ENCODE measurements at places on chromosomes 4 and X.

DNA sequence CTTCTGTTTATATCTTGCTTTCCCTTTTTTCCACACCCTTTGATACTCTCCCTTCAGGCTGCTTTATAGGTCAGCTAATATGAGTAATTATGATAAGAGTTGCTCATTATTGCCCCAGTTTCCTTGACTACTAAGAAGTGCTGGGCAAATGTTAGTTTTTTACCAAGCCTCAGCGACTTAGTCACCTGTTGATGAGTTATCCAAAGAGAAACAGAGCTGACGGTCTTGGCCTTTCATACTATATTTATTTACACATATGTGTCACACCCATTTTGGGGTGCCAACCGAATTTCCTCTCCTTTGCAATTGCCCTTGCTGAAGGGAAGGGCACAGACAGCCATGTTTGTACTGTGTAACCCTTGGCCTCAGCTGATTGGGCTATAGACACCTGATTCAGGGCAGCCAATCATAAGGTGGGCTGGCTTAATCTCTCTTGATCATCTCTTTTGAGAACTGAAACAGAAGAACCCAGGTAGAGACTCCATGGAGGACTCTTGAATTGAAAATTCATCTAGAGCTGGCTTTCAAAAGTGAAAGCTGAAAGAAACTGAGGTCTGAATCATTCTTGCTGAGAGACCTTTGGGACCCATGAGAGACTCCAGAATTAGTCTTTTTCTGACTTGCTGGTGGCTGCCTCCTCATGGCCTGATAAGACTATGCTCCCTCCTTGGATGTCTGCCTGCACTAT is 111.7 kb upstream of the RPS6KA3 start:
- no peak for DNase-seq

- DNase-seq, result no peak
These were observed 42.8 kb downstream of the HMX1 start for GRCh38 chr4:8828869-8829268.

- DNase-seq, result no peak
These were observed 205.7 kb downstream of the AR start for GRCh38 chrX:67749536-67749935.

GRCh38 chrX:101430457-101431078 is 22.5 kb downstream of the HNRNPH2 start:
- no peak for DNase-seq

- DNase-seq, result no peak
These were observed 174.1 kb downstream of the COX18 start for GRCh38 chr4:72895408-72895807.

DNA sequence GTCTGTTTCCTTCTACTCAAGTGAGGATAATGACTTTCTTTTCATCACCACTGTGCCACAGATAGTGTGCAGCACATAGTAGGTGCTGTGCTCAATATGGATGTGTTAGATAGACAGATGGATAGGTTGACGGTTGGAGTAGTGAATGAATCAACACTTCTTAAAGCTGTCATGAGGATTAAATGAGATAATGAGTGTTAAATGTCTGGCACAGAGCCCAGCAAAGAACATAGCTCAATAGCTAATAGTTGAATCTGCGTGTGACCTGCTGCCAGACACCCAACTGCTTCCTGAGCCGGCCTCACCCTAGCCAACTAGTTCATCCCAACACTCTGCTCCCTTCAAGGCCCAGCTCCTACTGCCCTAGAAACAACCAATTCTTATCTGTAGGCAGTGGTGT is 67.7 kb upstream of the PJA1 start:
- no peak for DNase-seq

All from activated T-cell treated with anti-CD3 and anti-CD28 coated beads for 1 hour (primary cell).